ENCODE measurements at places on chromosomes 6 and 20.

- DNase-seq: no peak
Observed at GRCh38 chr6:33249732-33250630, 21.7 kb downstream of the VPS52 start.

DNA sequence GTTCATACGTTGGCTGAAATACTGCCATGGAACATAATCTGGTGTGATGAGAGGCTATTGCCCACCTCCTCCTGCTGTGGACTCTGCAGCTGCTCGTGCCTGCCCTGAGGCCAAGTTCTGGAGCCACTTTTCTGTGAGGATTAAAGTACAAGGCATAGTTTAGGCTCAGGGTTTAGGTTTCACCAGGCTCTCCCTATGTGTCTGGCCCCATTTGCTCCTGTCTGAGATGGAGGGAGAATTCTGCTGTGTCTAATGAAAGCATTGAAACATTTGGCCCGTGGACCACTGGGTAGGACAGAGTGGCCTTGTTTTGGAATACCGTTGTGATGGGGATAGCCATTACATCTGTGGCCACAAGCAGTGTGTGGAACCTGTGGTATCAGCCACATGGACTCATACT lies 5.9 kb downstream of the WRNIP1 start:
- no peak for DNase-seq

DNA sequence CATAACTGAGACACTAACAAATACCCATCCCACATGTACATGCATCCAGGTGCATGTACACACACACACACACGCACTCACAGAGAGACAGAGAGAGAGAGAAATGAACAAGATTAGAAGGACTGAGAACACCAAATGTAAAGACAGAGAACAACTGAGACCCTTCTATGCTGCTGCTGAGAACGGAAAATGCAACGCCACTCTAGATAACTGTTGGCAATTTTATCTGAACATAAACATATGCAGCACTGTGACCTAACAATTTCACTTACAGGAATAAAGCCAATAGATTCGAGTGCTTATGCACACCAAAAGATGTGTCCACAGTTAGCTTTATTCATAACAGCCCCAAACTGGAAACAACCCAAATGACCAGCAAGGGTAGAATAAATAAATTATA lies 103.8 kb upstream of the LY86 start:
- DNase-seq: no peak

GRCh38 chr6:97437087-97437486 lies 154.1 kb upstream of the MMS22L start:
- DNase-seq: no peak

- no peak for DNase-seq
Observed at GRCh38 chr6:27495386-27496135, 22.7 kb upstream of the ZNF184 start.

- DNase-seq: no peak
Observed at GRCh38 chr6:19979059-19979458, 141.9 kb downstream of the ID4 start.

DNA sequence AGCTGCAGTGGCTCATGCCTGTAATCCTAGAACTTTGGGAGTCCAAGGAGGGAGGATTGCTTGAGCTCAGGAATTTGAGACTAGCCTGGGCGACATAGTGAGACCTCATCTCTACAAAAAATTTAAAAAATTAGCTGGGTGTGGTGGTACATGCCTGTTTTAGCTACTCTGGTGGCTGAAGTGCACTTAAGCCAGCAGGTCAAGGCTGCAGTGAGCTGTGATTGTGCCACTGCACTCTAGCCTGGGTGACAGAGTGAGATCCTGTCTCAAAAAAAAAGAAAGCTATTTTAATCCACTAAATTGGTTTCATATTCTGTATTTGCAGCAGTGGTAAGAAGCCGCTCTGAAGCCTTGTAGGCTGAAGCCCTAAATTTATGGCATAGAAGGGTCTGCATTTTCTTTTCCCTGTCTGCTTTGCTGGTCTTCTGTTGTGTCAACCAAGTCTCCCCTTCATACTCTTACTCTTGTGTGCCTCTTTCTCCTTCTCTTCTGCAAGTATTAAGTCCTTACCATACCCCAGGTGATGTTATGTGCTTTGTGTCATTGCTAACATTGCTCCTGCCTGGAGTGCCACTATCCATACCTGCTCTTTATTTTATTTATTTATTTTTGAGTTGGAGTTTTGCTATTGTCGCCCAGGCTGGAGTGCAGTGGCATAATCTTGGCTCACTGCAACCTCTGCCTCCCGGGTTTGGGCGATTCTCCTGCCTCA lies 70.9 kb downstream of the MYO6 start:
- no peak for DNase-seq

GRCh38 chr6:52180787-52181558 lies 5.2 kb upstream of the IL17A start:
- no peak for DNase-seq
